ENCODE measurements at places on chromosomes 3 and 15.

GRCh38 chr3:94374439-94375161 is 311.7 kb downstream of the NSUN3 start:
- no peak for DNase-seq

DNA sequence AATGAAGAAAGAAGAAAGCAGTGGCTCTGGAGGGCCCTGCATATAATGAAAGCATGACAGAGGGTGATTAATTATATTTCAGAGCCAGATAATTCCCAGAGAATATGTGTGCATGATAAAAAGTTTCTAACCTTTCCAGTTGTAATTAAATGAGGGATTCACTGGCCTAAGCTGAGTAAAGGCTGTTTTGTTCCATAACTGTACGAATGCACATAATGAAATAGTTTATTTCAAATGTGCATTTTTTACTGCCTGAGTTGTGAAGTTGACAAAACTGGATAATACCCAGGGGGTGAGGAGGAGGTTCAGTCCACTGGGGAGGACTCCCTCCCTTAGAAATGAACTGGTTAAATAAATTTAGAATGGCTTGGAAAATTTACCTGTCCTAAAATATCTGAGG is 616.4 kb downstream of the TAFA4 start:
- no peak for DNase-seq

- DNase-seq: no peak
Observed at GRCh38 chr3:25293736-25294135, 134.3 kb upstream of the RARB start.

GRCh38 chr15:80958818-80959495 is 30.7 kb downstream of the MESD start:
- no peak for DNase-seq

DNA sequence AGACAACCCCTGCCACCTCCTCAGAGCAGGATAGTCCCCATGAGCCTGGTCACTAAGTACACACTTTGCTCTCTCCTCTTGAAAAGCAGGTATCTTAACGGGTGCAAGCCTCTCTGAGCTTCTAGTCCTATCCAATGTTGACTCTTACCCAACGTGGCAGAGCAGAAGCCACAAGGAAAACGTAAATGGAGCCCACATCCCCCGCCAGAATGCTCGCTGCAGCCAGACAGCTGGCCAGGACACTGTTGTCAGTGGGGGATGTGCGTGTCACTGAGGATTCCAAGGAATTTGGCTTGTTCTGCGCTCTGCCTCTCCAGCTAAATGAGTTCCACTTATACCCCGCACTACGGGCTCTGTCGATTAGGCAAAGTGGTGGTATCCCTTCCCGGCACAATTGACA is 67.8 kb upstream of the IGF1R start:
- no peak for DNase-seq

DNA sequence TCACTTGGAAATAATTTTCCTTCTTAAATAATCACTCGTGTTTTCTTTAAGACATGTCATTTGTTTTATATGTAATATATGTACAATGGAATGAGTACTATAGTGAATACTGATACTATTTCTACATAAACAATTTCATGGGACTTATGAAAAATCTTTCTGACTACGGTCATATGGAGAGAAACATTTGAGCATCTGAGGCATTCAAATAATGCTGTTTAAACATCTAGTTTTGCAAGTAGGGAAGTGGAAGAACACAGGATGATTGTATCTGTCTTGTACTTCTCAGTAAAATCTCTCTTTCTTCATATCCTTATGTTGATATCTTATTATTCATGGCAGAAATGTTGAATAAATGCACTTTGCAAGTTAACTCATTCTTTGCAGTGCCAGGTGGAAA is 599.5 kb upstream of the KCNMB2 start:
- no peak for DNase-seq

- DNase-seq: no peak
Observed at GRCh38 chr15:63203451-63204090, 14.2 kb downstream of the RAB8B start.

DNA sequence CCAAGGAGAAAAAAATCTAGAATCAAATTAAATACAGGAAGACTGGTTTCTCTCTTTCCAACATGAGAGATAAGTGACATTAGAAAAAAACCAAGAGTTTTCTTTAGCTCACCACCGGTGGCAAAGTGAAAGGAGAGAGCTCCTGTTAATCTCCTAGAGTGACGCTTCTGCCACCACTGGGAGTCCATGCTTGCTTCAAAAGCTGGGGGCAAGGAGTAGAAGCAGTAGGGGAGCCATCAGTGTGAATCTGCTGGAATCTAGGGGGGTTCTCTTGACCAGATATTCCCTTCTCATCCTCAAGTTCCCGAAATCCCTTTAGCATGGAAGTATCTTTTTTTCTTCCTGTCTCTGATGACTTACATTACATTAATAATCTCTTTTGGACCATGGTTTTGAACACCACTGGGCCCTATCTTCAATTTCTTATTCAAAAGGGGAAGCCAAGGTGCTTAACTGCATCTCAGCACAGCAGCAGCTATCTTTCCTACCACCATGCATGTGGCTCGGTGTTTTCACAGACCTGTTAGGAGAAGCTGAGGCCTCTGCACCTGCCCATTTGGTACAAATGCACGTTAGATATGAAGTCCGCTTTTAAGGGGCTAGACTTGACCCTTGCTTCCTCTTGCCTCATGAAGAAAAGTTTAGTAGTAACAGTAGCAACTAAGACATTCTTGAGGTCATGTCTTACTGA is 6.6 kb upstream of the ICE2 start:
- no peak for DNase-seq

DNA sequence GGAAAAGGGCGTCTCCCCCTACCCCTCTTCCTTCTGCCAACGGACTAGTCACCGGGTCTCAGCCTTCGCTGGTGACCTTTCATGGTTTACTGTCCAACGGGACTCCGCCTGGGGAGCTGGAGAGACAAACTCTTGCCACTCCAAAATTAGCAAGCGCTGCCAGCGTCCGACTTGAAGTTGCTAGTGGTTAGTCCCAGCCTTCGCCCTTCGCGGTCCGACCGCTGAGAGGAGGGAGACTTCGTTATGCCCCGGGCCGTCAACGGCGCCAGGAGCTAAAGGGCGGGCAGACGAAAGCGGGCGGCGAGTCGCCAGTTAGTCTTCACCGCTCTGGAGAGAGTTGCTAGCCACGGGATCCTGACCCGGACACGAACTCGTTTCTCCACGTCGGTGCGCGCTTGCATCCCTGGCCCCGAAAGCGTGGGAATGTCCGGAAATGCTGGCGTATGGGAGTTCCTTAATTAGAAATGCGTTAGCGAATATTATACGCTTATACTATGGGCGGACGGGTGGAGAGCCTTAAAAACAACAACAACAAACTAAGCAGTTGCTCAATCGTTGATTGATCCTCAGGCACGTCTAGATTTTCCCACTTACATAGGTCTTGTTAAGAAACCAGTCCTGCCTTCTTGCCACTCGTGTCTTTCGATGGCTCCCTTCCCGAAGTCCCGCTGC is 716 bp downstream of the SMC4 start:
- no peak for DNase-seq

- no peak for DNase-seq
Observed at GRCh38 chr3:132231633-132232032, 85.6 kb upstream of the ACP3 start.

- DNase-seq: no peak
Observed at GRCh38 chr15:72790302-72790910, 6.8 kb upstream of the ADPGK start.

DNA sequence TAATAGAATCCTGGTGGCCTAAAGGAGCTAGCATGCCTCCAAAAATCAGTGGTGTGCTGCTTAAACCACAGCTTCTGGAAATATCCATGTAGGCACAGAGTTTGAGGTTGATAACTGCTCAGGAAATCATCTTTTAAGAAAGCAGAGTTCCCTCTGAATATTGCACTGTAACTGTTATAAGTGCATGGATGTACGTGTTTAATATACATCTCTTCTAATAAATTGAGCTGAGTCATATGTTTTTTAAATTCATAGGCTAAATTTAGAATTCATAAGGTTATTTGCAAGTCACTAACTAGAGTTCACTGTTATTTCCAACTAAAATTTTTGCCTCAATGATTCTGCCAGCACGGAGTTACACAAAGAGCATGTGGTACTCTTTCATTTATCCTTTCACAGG is 68.9 kb downstream of the MYH15 start:
- DNase-seq: no peak

DNA sequence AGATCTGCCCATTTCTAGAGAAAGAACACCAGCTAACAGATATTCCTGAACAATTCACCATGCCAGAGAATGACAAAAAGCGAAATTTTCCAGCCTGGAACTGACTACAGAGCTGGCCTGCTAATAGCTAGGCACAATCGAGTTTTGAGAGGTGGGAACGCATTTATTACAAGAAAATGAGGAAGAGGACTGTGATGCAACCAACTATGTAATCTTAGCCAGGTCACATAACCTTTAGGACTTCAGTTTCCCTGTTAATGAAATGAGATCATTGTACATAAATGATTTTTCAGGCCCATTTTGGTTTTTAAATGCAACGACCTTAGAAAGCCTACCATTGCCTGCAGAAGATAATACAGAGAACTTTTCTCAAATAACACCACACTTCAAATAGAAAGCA is 72.1 kb upstream of the SETMAR start:
- DNase-seq: no peak

DNA sequence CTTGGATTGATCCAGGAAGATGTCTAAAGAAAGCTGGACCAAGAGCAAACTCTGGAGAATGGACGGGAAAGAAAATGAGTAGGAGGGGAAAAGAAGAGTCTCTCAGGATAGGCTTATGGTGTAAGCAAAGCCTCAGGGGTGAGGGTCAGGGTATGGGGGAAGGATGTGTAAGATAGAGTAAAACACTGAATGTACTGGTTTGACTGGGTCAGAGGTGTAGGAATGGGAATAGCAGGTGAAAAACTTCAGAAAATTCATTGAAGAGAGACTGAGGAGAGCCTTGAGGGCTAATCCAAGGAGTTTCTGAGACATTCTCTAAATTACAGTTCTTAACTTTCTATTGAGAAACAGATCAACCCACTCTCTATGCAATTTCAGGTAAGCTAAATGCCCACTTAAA is 857.3 kb downstream of the FHIT start:
- DNase-seq: no peak
